Mesenteric fat pad (tissue), 1 donor: ENCODE measurements at places on chromosomes 7 and 10. TPM values are rescaled to one million over a fixed set of nuclear protein-coding genes. Genes with fewer than 3 reads are reported as not detected.

DNA sequence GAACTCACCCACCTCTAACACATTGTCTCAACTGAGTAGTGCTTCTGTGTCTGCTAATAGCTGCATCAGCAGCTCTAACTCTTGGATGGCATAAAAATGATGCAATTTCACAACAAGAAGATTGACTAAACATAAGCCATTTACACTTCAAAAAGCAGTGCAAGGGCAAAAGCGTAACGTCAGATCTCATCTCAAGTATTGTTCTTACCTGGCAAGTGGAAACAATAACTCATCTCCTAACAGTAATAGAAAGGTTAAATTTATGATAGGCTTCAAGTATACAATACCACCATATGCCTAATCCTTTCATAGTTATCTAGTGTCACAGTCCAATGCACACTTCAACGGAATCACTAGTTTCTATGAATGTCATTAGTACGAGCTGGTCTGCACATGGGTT, 14.8 kb downstream of the TPK1 start:
- DNase-seq, result no peak

GRCh38 chr10:83925133-83925532, 214.2 kb upstream of the GHITM start:
- DNase-seq, result no peak

DNA sequence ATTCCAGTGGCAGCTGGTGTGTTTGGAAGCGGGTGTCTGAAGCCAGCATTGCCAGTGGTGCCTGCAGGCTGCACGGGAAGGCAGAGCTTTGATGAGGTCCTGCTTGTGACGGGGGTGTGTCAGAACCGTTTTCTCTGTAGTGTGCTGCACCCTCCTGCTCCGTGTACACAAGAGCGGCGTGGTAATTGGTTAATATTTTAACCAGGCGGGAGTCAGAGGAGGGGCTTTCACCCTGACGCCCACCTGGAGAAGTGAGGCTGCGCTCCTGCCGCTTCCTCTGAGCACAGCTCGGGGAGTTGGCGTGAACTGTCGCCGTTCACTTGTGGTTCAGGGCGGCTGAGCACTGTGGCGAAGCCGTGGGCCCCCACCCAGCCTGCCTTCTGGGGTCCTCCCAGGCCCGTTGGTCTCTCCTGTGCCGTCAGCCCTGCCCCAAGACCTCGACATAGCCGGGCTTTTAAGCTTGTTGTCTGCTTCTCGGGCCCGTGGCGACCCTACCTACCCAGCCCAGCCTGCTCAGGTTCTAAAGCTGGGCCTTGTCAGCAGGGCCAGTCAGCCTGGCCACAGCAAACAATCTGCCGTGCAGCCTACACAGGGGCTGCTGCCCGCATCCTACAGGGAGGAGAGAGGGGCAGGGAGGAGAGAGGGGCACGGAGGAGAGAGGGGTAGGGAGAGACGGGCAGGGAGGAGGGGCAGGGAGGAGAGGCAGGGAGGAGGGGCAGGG, 11.6 kb downstream of the NKX6-2 start:
- DNase-seq, result no peak

DNA sequence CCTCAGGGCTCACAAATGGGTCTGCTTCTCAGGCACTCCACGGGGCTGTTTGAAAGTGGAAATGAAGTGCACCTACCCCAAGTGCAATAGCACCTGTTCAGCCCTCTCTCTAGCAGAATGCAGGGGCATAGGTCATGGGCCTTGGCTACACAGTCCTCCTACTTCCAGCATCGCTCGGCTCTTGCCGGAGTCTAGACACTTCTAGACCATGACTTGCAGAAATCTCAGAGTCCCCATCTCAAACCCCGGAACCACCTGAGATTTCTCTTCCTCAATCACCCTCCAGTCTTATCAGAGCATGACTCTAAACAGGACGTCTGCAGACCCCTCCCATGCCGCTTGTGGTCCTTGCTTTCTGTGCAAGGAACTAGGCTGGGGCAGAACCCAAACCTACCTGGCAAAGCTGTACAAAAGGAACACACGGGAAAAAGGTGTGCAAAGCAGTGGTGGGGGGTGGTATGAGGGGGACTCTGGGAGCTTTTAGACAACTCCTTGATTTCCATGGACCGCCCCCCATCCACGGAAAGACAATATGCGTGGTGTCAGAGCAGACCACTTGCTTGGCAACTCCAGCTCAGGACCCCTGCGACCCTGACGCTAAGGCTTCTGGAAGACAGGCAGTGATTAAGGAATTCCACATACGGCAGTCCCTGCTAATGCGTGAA, 13.8 kb downstream of the TMEM273 start:
- DNase-seq, result no peak

DNA sequence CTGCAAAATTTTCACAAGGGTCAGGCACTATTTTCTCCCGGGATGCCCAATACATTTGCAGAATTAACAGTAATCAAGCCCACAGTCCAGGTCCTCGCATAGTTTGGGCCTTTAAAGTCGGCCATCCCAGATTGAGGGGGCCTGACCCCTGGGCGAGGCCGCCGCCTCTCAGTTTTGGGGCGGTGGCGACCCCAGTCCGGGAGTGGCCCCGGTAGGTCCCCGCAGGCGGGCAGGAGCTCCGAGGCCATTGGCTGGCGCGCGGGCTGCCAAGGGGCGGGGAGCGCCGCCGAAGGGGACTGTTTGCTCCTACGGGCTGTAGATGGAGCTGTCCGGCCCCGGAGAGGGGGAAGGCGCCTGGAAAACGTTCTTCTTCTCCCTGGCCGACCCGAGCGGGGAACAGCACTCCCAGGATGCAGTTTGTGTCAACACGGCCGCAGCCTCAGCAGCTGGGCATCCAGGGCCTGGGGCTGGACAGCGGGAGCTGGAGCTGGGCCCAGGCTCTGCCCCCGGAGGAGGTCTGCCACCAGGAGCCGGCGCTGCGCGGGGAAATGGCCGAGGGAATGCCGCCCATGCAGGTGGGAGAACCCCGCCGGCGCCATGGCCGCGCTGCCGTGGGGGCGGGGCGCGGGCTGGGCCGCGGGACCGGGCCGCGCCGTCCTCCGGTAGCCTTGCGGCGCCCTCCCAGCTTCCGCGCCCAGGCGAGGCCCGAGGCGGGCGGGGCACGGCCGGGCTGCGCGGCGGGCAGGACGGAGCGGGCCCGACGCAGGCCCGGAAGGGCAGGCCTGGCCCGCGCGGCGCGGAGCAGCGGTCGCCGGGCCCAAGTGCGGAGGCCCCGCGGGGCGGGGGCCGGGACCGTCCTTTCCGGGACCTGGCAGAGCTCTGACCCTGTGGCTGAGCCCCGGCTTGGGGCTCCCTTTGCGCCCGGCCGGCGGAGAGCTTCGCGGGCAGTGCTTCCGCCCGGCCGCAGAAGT, at the start of gene ZNF282:
Gene ZNF282, plus strand, starts transcription at position 367 of the 971 bp plus-strand sequence. Its CDS starts 44 bp downstream, at position 411.
- DNase-seq, result peak; percentile 94

DNA sequence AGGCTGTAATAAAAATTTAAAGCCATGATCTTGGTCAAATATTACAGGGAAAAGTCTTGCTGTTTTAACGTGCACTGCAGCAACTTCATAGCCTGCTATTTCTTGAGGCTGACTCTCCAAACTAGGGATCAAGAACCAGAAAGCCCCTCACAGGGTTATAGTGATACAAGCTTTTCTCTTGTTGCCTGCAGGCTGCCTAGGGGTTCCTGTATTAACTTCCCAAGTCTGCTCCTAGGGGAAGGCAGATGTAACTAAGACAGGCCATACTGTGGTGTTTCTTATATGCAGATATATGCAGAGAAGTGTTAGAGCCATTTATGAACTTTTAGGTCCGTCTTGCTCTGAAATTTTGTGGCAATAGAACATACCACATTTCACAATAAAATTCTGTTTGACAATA, 175.7 kb downstream of the FOXP2 start:
- DNase-seq, result no peak

GRCh38 chr10:35502692-35503091, 102.4 kb upstream of the GJD4 start:
- no peak for DNase-seq

The GAD2 gene
- not detected for total RNA-seq

The FEZF1 gene
- total RNA-seq, result not detected

DNA sequence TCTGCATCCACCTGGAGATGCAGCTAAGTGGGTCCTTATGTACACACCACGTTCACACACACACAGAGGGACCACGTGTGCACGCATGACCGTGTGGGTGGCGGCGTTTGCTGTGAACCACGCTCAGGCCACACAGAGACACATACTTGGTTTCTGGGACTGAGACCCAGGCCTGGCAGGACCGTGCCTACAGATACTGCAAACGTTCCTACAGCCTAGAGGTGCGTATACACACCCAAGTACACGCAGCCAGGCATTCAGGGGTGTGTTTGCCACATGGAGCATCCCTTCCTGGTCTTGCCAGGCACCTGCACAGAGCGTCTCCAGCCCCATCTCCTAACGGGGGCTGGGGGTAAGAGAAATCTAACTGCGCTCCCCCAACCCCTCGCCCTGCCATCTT, 49.0 kb upstream of the GTF2IRD1 start:
- no peak for DNase-seq

GRCh38 chr10:119030421-119031250, 1.1 kb downstream of the NANOS1 start:
- no peak for DNase-seq

DNA sequence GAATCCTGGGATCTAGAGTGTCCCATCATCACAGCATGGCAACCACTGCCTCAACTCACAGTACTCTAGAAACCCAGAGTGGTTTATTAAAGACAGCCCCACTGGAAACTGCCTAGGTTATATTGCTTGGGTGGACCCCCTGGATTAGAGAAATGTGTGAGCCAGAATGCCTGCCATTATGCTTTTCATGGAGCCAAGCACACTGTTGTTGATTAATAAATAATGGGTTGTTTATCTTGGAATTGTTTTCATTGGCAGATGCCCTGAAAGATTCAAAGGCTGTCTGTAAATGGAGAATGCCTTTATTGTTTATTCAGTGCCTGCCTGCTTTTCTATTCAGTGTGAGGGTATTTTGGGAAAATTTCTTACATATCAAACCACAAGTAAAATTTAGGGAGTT, 52.1 kb downstream of the GNAI1 start:
- DNase-seq, result no peak

DNA sequence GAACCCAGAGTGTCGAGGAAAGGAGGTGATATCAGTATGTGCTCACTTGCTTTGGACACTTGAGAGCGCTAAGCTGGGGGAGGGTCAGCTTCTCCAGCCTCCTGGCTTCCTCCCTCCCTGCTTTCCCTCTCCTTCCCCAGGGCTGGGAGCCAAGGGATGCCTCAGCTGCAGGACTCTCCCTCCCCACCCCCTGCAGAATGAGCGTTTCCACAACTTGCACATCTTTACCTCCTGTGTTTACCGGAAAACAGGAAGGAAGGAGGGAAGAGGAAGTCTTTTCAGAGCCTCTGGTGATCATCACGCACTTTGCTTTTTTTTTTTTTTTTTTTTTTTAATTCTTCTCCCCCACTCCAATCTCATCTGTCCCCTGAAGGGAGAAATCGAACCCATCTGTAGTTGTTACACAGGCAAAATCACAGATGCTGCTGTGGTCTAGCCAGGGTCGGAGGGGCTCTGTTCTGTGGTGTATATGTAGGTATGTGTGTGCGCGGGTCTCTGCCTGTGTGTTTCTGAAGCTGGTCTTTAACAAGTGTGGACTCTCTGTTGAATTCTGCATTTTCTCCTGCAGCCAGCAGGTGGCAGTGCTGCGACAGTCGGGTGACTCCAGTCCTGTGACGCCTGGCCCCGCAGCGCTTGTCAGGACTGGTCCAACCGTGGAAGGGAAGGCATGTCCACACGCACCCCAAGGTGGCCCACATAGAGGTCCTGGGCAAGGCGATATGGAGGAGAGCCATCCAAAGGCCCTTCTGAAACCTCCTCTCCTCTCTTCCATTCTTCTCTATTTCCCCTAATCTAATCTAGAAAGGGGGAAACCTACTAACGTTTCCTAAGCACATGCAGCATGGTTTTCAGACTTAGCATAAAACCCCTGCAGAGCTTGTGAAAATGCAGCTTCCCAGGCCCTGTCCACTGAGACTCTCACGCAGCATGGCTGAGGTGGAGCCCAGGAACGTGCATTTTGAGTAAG, 257.6 kb downstream of the PLXNA4 start:
- peak; percentile 94 for DNase-seq

DNA sequence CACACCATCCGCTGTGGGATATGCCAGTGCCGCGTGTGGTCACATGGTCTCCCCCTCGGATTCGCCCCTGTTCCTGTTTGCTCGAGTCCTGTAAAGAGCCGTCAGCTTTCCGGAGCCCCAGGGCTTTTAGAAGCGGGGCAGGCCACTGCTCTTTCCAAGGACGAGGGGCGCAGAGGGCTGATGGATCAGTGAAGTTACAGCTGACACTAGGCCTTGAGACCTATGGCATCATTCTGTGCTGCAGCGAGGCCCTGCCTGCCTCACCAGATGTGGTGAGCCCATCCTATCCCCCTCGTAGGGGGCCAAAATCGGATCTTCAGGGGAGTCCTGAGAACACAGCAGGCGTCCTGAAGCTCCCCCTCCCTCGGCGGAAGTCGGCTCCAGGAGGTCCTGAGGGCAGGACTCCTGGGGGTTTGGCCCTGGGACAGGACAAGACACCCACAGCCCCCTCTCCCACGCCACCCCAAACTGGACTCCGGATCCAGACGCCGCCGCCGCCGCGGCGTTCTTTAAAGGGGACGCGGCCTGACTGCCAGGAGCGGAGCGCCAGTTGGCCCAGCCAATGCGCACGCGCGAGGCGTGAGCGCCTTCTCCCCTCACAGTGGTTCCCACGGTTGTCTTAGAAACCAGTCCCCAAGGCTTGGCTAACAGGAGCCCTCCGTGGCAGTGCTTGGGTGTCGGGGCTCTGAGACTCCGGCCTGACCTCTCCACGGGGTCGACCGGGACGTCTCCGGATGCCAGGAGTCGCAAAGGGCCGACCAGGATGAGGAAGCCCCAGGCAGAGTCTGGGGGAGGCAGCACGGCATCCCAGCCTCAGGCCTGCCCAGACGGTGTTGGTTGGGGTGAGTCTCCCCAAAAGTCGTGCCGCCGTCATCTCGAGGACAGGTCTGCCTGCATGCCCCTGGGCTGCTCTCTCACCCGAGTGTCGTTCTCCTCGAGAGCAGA, 371.7 kb downstream of the ZNF716 start:
- no peak for DNase-seq

The VWA2 gene
- 0.19 TPM for total RNA-seq

- no peak for DNase-seq
Observed at GRCh38 chr10:26221541-26221940, 5.0 kb downstream of the GAD2 start.

DNA sequence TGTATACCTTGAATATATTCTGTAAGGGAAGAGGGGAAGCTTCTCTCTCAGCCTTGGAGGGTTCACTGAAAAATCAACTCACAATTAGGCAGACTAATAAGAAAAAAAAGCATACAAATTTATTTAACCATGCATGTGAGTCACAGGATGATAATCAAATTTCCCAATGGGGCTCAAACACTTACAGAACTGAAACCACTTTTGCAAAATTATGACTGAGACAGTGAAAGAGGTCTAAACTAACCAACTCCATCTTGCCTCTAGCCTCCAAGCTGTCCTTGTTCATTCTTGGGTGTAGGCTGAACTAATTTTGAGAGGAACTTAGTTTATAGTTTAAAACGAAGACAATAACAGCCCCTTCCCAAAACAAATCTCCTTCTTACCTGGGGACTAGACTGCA, 618.3 kb upstream of the AUTS2 start:
- no peak for DNase-seq

The OR2A12 gene
- not detected for total RNA-seq

The LRRD1 gene
- not detected for total RNA-seq

- no peak for DNase-seq
Observed at GRCh38 chr7:151248346-151249033, at the start of gene SMARCD3. TSS of gene SMARCD3 (minus strand) at chr7:151248694. CDS start at chr7:151248562, 132 bp downstream.

GRCh38 chr10:34241226-34242000, 573.7 kb downstream of the PARD3 start:
- DNase-seq, result no peak
